Stimulated activated CD8-positive, alpha-beta memory T cell treated with anti-CD3 and anti-CD28 coated beads, Interleukin-4, amount 100 ng/mL, for 4 hours (primary cell): ENCODE measurements at places on chromosomes 6 and 20.

DNA sequence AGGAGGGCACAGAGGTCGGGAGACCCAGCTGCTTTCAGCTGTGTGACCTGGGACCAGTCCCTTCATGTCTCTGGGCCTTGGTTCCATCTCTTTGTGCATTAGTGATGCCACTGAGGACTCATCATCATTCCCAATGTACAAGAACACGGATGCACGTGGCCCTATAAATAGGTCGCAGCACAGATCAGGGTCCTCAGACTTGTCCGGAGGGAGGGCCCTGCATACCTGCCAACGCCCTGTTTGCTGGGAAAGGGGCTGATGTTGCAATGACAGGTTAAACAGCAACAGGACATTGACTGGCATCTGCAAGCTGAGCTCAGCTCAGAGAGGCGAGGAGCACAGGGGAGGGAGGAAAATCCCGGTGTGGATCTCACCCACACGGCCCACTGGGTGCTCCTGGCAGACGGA is 21.8 kb downstream of the TGM2 start:
- DNase-seq = no peak

- DNase-seq = no peak
These were observed 1.3 kb downstream of the C6orf141 start for GRCh38 chr6:49551866-49552129.

- no peak for DNase-seq
These were observed 432 bp downstream of the HSPA1L start for GRCh38 chr6:31814677-31815024.

GRCh38 chr20:11966186-11966585 is 48.5 kb downstream of the BTBD3 start:
- DNase-seq = no peak

GRCh38 chr6:11023032-11023431 is 21.1 kb downstream of the ELOVL2 start:
- DNase-seq = no peak

DNA sequence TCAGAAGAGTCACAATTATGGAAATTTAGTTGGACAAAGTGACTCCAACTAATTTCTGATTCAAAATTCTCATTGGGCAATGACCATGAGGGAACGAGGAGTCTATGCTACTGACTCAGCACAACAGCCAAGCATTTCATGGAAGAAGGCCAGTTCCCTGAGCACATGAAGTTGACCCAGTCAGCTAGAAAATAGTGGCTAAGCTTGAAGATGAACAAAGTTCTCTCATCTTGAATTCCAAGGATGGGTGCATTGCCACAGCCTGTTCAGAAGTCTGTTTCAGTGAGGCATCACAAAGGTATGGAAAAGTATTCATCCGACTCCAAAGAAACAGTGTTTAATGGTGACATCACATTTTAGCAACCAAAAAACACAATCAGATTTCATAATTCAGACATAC is 676.9 kb downstream of the HACE1 start:
- DNase-seq = no peak
